GM23248 (cell line): ENCODE measurements at places on chromosomes 1 and 21.

DNA sequence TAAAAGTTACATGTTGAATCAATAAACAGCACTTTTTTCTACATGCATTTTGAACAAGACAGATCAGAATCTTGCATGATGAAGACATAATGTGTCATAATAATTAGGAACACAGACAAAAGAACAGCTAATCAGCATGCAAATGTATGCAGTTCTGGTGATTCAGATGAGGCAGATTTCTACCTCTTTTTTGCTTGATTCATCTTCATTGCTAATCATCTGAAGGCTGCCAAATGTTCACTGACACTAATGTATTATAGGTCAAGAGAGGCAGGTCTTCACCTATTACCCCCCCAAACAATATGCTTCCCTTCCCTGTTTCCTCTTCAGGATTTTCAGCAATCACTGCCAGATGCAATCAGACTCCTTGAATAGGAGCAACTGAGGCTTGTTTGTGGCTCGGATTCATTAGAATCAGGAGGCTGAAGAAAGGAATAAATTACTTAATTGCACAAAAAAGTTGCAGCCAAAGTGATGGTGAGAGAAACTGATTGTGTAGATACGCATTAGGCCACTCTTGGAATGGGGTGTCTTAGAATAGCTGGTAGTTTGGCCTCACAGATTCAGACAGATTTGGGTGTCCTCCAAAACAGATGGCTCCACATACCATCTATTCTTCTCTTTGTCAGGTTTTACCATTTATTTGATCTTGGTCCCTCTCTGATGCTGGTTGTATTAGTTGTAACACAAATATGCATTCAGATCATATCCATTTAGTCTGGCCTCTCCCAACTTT lies 275.4 kb downstream of the RPS6KC1 start:
- peak; percentile 37 for DNase-seq

- no peak for DNase-seq
Observed at GRCh38 chr21:30153697-30154340, 12.8 kb downstream of the CLDN17 start.

GRCh38 chr1:87132284-87132870 lies 196.3 kb upstream of the LMO4 start:
- no peak for DNase-seq

GRCh38 chr1:1593834-1594601 lies 5.9 kb downstream of the FNDC10 start:
- DNase-seq, result no peak

DNA sequence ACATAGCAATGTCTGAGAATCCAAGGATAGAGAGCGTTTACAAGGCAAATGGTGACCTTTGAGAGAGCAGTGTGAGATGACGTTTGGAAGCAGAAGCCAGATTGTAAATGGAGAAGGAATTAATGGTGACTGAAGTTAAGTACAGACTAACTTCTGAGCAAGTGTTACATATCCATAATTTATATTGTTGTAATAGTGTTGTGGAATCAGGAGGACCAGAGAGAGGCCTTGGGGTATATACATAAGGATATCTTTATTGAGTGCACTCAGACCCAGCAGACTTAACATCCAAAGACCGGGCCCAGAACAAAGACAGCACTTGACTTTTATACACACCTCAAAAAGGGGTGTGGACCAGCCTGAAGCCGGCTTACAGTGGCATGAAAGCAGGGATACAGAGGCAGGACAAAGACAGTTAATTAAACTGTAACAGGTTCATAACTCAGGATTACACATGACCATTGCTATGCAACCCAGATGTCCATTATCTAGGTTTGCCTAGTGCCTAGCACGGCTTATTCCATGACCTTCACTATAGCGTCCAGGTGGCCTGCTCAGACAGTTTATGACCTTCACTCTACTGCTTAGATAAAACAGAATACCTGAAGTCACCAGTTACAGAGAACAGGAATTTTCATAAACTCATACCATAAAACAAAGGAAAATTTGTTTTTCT lies 2.7 kb upstream of the MGST3 start:
- DNase-seq, result no peak

DNA sequence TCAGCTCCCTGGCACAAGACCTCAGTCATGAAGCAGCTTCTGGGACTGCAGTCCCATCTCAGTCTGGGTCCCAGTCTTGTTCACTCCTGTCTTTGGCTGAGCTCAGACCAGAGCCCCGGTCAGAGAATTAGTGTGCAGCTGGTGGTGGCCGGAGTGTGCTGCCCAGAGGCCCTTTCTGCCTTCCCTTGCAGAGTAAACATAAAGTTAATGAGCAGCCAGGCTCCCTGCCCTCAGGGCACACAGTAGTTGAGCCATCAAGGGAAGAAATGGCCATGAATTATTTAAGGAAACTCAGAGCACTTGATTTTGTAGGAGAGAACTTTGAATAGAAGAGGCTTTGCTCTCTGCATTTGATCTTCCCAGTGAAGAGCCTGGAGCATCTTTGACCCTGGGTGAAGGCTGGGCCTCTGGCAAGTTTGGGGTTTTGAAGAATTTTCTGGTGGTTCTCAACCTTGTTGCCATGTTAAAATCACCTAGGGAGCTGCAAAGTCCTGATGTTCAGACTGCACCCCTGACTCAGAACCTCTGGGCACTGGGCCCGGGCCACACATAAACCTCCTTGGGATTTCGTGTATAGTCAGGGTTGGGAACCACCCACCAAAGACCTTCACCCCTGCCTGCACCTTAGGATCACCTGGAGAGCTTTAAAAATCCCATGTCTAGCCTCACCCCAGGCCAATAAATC lies 26.4 kb upstream of the SELENON start:
- peak; percentile 26 for DNase-seq

DNA sequence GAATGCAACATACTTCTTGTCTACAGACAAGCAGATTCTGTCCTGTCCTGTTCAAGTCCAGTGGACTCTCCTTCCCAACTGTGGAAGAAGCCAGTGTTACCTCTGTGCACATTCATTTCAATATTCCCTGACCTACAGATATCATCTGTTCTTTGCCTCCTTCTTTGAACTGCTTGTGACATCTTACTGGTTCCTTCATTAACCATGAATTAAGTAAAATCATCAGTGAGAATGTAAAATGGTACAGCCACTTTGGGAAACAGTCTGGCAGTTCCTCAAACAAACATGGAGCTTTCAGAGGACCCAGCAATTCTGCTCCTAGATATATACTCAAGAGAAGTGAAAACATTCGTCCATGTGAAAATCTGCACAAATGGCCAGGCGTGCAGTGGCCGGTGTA lies 6.8 kb downstream of the SRARP start:
- no peak for DNase-seq

GRCh38 chr1:151058692-151059091 lies 730 bp downstream of the CDC42SE1 start:
- DNase-seq, result peak; percentile 52

- DNase-seq, result peak; percentile 55
Observed at GRCh38 chr1:231629132-231629531, 2.5 kb downstream of the DISC1 start.

- peak; percentile 80 for DNase-seq
Observed at GRCh38 chr1:938088-938683, 14.5 kb downstream of the SAMD11 start.

GRCh38 chr1:50982611-50983010 lies 12.6 kb downstream of the CDKN2C start:
- no peak for DNase-seq

DNA sequence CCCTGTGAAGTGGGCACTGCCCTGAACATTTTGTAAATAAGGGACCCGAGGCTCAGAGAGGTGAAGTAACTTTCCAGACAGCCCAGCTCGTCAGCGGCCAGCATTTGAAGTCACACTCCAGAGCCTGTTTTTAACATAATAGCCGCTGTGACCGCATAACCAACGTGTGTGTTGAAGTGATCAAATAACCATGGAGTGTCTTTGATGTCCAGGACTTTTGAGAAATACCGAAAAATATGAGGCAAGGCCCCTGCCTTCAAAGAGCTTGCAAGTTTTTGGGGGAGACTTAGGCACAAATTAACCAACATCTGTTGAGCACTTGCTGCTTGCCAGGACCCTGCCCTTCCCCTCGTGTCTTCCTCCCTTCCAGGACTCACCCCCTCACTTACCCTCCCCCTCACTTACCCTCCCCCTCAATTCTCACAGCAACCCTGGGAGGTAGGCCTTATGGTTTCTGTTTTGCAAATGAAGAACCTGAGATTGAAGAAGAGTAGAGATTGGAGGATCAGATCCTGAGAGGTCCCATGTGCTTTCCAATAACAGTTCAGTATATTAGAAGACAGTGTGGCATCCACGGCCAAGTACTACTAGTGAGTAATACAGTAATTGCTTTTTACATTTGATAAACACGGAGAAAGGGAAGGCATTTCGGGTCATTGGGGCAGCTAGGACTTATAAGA lies 1.3 kb upstream of the SLC16A1 start:
- DNase-seq, result peak; percentile 94

- DNase-seq, result peak; percentile 40
Observed at GRCh38 chr1:62726011-62726442, 37.8 kb upstream of the DOCK7 start.

- peak; percentile 88 for DNase-seq
Observed at GRCh38 chr1:64006276-64007051, 197.0 kb upstream of the UBE2U start.

DNA sequence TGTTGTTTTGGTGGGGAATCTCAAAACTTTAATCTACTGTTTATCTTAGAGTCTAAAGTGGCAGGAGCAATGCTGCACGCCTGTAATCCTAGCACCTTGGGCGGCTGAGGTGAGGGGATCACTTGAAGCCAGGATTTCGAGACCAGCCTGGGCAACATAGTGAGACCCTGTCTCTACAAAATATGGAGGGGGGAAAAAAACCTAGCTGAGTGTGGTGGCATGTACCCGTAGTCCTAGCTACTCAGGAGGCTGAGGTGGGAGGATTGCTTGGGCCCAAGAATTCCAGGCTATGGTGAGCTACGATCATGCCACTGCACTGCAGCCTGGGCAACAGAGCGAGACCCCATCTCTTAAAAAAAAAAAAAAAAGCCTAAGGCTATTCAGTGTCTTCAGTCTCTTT lies 38.1 kb downstream of the POFUT2 start:
- no peak for DNase-seq

DNA sequence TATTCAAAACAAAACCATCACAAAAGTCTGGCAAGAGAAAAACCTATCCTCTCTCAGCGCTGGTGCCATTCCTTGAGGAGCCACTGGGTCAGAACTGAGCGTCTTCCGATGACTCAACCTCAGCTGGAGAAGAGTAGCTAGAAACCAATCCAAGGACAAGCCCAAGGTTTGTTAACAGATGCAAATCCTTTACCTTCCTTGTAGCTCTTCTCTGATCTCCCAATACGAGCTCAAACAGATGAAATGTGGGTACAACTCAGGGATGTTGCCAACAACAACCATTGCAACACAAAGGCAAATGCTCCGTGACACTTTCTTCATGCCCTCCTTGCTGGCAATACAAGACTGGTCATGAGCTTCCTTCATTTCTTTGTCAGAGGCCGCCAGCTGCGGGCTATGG lies 337.1 kb downstream of the SIPA1L2 start:
- DNase-seq, result peak; percentile 30

DNA sequence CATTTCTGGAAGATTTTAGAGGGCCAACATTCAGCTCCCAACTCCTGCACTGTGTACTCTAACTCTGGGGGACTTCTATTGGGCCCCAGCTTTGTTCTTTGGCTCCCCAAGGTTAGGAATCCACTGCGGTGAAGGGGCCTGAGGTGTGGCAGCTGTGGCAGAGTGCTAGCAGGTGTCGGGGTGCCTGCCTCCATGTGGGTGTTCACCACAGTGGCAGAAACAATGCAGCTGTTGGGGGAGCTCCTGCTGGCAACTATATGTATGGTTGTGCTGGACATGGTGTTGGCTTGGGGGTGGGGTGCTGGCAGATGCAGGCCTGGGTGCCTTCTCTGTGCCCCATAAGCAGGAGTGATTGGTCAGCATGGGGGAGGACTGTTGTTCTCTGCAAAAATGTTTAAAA lies 95.5 kb downstream of the ST6GALNAC3 start:
- no peak for DNase-seq
